Urinary bladder (tissue), 4 donors: ENCODE measurements at places on chromosomes 1 and 21.
A peak's percentile ranks its signal among the peaks of the same experiment; 100 is the strongest.

DNA sequence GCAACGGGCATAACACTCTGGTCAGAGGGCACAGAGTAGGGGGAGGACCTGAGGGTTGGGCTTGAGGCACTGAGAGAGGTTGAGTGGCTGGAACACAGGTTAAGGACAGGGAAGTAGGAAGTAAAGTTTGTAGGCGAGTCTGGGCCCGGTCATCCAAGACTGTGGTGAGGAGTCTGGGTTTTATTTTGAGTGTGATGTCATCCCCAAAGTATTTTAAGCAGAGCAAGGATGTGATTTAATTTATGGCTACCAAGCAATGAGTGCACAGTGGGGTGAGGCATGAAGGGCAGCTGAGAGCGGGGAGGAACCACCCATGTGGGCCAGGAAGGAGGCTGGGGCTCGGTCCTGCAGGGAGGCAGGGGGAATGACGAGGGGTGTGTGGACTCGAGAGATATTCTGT, 11.2 kb upstream of the VWA5B1 start:
- no peak for DNase-seq

DNA sequence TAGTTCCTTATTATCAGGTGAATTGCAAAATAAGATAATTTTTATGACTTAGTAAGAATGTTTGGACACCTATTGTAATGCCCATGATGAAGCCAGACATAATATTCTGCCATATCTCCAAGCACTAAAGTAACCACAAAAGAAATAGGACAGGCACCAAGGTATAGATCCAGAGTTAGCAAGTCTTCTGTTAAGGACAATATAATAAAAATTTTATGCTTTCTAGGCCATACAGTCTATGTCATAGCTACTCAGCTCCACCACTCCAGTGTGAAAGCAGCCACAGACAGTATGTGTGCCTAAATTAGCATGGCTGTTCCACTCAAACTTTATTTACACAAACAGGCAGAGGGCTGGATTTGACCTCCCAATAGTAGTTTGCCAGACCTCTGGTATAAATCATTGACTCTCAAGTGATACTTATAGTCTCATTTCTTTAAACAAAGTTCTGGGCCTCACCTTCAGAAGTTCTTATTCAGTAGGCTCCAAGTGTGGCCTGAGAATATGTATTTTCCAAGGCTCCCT, 88.3 kb downstream of the SCMH1 start:
- no peak for DNase-seq

GRCh38 chr1:223153177-223154119, 10.4 kb upstream of the TLR5 start:
- no peak for DNase-seq

DNA sequence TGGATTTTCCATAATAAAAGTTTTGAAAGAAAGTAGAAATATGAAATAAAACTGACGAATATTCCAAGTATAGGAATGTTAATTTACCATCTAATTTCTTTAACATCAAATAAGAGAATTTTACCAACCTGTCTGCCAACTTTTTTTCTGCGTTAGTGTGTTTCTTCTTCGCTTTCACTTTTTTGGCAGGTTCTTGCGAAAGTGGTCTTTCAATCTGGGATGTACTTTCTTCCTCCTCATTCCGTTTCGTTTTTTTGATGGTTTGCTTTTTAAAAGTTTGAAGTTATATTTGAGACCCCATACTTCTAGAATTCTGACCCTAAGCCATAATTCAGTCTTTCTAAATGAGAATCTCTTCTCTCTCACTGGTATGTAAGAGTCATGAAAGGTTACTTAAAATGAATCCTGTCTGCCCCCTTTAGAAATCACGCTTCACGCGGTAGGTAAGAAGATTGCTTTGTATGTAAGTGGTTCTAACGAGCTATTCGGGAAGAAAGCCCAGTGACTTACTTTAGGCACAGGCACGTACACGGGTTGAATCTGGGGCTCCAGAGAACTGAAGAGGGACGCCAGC, 580 bp downstream of the RBM34 start:
- peak; percentile 25 for DNase-seq

GRCh38 chr1:243974451-243975292, 76.4 kb upstream of the ZBTB18 start:
- DNase-seq = peak; percentile 18

DNA sequence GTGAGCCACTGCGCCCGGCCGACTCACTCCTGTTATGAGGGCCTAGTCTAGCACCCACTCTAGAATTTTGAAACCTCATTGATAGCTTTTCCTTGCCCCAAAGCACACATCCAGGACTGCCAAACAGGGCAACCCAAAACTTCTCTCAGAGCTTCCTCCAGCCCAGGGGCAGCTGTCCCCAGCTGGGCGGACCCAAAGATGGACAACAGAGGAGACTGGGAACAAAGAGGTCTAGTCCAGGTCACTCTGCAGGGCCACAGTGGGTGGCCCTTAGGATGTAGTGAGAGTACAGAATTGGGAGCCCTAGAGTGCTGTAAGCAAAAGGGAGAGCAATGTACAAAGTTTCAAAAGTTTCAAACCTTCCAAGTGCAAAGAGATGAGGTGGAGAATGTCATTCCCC, 1.2 kb downstream of the CD34 start:
- no peak for DNase-seq

DNA sequence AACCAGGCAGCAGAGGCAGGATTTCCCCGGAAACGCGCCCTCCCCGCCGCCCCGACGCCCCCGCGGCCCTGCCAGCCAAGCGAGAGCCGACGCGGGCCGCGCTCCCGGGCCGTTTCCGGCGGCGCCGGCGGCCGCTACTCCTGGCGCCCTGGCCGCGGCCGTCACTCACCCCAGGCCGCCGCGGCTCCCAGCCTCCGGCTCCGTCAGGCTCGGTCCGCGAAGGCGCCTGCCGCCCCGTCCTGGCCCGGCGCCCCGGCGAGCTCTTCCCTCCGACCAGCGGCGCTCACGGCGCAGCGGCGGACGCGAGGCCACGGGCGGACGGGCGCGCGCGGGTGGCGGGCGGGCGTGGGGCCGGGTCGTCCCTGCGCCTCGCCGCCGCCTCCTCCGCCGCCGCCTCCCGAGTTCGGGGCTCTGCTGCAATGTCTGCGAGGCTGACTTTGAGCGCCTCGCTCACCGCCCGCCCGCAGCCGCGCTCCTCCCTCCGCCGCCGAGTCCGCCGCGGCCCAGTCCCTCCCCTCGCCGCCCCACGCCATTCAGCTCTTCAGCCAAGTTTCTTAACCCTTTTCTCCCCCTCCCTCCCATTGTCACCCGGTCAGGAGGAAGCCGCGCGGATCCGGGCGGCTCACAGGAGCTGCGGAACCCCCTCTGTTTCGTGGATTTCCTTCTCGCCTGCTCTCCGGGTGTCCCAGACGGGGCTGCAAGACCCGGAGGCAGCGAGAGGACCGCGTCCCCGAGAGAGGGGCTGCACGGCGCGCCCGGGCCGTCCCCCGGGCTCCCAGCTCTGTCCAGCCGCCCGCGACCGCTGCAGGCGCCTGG, at the start of gene NRIP1:
Gene NRIP1 (minus strand): TSS at position 425 of the 816 bp plus-strand sequence. CDS start 96,808 bp downstream, outside the sequence.
- DNase-seq = peak; percentile 81

- DNase-seq = no peak
Observed at GRCh38 chr1:15153842-15154479, 414 bp downstream of the TMEM51 start.

DNA sequence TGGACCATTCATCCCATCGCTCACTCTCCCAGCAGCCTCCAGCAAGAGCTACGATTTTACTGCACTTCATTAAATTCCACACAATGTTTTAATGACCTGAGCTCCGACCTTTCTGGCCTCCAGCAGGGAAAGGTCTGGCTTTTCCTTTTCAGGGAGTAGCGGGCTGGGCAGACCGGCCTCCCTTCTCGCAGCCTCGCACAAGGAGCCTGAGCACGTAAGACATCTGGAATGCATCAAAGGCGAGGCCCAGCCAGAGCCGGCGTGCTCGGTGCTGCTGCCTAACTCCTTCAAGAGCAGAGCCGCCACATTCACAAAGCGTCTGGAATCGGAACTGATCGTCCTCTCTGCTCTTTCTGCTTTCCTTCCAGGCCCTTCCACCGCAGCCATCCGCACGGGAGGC, 32.5 kb upstream of the FHAD1 start:
- no peak for DNase-seq

DNA sequence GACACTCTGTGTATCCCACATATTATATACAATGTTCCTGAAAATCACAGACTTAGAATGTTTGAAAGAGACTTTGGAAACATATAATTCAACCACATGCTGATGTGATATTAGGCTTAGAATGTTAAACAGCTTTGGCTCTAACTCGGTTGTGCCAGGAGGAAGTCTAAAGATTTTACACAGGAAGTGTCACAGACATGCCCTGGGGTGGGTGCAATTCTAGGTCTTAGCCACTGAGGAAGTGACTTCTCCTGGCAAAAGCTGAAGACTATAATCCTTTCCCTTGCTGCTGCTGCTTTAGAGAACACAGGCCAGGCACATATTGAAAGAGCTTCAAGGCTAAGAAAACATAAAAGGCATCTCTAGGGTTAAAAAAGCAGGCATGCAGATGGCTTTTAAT, 51.0 kb downstream of the RPL5 start:
- DNase-seq = no peak

DNA sequence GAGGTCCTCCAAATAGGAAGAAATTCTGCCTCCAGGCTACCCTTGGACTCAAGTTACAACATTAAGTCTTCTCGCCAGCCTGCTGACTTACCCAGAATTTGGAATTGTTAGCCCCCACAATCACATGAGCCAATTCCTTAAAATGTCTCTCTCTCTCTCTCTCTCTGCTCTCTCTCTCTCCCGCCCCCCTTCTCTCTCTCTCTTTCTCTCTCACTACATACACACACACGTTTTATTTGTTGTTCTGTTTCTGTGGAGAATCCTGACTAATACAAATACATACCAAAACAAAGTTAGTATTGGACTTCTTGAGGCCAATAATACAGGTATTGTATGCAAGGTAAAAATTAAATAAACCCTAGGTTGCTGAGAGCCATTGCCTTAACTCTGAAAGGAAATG, 72.1 kb downstream of the TNFSF18 start:
- DNase-seq = no peak

DNA sequence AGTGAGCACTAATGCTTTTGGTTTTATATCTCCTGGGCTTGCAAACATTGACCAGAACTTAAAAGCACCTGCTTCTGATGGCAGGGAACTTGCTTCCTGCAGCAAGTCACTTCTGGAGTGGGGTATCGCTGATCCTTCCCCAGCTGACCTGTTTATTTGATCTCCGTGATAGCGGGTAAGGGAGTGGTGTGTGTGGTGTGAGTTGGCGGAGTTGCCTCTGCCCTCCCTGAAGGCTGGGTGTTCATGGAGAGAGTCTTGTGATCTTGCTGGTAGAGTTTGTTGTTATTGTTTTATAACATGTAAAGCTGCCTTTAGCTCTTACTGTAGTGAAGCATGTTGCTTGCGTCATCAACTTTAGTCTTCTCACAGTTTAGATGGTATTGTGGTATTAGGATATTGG, 3.9 kb downstream of the MFN2 start:
- no peak for DNase-seq

DNA sequence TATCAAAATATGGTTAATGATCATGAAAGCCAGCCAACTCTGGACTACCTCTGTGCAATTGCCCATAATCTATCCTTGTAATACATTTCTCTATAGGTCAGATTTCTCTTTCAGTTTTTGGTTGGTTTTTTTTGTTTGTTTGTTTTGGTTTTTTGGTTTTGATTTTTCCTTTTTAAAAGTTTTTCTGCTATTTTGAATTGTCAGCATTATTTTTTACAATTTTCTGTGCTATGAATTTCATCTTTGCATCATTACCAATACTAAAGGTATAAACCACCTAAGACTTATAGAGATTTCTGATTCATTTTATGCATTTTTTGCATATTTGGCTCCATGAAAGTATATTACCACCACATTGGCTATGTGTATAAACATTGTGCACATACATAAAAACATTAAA, 799.6 kb downstream of the ADGRL2 start:
- no peak for DNase-seq

GRCh38 chr21:15441060-15441493, 288.7 kb upstream of the USP25 start:
- no peak for DNase-seq

DNA sequence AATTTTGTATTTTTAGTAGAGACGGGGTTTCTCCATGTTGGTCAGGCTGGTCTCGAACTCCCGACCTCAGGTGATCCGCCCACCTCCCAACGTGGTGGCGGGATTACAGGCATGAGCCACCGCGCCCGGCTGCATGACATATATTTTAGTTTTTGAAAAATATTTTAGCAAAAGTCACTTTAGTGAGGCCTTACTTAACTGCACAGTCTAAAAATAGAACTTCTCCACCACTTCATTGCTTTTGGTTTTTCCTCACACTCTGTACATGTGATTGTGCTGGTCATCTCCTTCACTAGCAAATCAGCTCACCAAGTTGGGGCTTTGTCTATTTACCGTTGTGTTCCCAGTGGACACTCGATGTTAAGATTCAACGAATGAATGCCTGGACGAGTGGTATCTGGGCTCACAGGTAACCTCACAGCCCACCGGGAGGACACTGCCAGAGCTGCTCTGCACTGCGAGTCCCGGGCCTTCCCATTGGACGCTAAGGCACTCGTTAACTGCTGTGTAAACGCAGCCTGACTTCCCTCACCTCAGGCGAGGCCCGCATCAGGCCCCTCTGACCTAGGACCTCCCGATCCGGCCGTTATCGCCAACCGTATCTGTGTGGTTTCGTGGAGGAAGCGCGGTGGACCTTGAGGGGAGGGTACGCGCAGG, 14.0 kb upstream of the ZNF692 start:
- peak; percentile 23 for DNase-seq
